ENCODE measurements at places on chromosomes 6 and 20.
A peak's percentile ranks its signal among the peaks of the same experiment; 100 is the strongest.

GRCh38 chr6:54254886-54255285, 53.4 kb upstream of the TINAG start:
- DNase-seq, result no peak

GRCh38 chr6:139925894-139926641, 551.6 kb upstream of the CITED2 start:
- no peak for DNase-seq

DNA sequence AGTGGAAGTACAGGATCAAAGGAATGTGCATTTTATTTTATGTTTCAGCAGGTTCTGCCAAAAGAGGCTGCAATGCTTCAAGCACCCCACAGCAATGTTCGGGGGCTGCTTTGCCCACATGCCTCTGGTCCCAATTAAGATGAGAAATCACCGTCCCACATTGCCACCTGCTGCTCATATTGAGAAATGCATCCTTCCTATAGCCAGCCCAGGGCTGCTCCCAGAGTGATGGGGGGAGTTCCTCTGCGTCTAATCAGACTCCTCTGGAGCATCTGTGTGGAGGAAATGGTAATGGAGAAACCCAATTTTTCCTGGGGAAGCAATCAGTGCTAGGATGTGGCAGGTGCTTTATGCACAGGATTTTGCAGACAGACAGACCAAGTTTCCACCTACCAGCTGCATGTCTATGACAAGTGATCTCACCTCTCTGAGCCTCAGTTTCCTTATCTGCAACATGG, 33.7 kb downstream of the PTGIS start:
- DNase-seq, result peak; percentile 47

DNA sequence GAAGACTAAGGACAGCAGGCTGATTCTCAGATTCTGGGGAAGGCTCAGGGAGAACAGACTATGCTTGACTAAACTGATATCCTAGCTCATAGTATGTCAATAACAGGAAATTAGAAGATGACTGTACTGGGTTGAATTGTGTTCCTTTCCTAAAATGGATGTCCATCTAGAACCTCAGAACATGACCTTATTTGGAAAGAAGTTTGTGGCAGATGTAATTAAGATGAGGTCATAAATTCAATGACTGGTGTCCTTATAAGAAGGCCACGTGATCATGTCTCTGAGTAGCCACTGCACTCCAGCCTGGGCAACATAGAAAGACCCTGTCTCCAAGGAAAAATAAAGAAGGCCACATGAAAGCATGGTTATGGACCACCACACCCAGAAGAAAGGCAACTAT, 113.9 kb upstream of the STMND1 start:
- no peak for DNase-seq

DNA sequence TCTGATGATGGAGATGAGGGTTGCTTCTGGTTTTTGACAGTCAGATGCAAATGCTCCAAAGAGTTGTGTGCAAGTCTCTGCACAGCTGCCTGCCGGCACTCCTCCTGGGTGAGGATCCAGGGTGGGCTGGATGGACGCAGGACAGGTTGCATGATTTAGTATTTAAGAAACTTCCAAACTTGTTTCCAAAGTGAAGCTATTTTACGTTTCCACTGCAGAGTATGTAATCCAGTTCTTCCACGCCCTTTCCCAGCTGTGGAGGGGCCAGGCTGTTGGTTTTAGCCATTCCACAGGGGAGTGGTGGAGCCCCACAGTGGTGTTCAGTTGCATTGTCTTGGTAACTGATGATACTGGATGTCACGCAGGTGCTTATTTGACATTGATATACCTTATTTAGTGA, 157.3 kb downstream of the THBS2 start:
- DNase-seq, result no peak

DNA sequence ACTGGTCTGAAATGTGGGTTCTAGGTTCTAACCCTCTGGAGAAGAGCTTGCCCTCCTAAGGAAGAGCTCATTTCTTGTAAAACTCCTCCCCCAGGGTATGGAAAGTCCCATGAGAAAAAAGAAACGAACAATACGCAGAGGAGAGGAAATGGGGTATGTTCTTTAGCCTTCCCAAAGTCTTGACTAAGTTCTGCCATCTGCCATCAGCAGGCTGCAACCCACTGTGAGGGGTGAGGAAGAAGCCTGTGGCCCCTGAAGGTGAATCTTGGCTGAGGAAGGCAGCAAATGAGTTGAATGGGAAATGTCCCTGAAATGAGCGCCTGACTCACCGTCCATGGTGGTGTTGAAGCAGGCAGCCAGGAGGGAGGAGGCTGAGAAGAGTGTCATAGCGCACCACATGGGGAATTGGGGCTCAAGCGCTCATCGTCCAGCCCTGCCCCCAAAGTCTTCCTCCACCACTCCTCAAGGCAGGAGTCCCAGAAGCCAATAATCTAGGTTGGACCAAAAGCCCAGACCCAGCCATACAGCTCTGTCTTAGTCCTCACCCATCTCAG, 10.4 kb upstream of the MATN4 start:
- DNase-seq, result no peak

DNA sequence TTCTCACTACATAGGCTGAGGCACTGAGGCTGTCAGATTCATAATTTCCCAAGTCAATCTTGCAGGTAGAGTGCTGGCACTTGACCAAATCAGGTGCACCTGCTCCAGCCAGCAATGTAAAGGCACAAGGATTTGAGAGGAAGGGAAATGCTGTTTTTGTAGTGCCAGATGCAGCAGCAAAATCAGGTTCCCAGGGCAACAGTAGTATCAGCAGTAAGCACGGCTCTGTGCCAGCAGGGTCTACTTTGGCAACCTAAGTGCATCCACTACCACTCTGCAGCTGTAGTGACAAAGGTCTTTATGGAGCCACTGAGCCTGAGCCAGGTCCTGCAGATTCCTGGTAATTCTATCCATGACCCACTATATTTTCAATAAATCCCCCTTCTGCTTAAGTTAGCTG, 329.5 kb downstream of the TPBG start:
- no peak for DNase-seq

DNA sequence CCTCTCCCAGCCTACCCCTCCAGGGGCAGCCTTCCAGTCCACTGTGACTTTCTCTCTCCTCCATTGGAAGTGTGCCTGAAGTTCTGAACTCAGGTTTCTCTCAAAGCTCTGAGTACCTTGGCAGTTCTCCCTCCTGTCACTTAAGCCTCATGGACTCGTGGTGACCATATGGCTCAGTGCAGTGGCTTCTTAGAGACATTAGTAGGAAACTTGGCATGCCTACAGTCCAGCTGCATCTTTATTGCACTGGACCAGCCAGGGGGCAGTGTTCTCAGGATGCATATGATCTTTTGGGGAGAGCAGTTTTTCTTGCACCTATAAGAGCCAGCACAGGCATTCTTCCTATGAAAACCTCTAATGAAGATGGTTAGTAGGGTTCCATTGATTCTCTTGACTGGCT, 47.5 kb upstream of the KCNK16 start:
- no peak for DNase-seq

GRCh38 chr6:40387127-40387870, 199.9 kb downstream of the LRFN2 start:
- DNase-seq, result no peak

DNA sequence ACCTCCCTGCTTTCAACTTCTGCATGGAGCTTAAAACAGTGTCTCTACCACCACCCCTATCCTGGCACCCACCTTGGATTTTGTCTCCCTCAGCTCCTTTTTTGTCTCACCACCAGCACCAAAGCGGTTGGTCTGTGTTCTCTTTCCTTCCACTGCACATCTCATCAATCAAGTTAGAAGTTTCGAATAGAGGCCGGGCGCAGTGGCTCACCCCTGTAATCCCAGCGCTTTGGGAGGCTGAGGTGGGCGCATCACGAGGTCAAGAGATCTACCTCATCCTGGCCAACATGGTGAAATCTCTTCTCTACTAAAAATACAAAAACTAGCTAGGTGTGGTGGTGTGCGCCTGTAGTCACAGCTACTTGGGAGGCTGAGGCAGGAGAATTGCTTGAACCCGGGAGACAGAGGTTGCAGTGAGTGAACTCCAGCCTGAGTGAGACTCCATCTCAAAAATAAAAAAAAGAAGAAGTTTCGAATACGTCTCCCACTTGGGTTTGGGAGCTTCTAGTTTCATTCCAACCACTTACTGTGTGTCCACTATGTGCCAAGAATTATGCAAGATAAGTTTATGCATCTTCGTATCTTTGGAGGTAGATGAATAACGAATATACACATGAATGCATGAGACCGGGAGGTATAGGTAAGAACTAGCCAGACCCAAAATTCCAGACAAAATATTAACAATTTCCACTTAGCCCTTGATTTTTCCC, 5.9 kb downstream of the PCED1A start:
- DNase-seq, result no peak

DNA sequence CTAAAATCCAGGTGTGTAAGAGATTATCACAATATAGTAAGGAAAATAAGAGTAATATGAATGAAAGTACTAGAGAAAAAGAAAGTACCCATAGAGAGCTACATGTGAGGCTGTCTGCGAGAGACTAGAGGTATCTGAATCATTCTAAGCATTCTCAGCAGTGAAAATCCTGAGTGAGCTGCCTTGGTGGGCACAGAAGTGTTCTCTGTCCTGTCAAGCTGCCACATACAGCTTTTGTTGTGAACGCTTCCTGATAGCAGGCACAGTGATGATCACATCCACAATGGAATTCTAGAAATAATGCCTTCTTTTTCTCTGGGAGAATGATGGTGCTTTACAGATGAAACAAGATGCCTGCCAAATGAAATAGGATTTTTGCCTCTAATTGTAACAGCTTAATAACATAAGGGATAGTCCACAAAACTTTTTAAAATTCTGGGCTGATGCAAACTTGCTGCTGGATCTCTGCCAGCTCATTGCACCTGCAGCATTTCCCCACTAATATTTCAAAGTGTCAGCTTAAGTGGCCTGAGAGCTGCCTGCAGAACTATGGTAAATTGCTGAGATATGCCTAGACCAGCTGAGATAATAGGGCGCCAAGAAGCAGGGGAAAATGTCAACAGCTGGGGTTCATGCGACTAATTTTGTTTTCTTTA, 620.5 kb downstream of the DOK5 start:
- no peak for DNase-seq

Data from activated T-cell treated with anti-CD3 and anti-CD28 coated beads for 4 hours (primary cell).